ENCODE measurements at places on chromosomes 5 and 9.

DNA sequence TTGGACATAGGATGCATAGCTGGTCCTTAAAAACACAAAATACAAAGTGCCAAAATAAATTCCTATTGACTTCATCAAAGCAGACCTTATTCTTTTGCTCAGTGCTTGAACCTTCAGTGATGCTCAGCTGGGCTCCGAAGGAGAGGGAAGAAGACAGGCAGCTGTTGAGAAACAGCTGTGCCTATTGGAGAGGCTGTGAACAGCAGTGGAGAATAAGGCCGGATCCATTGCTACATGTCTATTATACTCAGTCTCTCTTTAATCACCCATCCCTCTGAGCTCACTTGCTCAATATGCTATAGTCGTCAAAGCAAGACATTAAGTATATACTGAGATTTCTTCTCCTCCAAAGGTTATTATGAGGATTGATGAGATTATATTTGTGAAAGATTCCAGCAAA, 174.4 kb downstream of the CHSY3 start:
- no peak for DNase-seq

- no peak for DNase-seq
Observed at GRCh38 chr9:87342743-87343142, 154.9 kb upstream of the DAPK1 start.

DNA sequence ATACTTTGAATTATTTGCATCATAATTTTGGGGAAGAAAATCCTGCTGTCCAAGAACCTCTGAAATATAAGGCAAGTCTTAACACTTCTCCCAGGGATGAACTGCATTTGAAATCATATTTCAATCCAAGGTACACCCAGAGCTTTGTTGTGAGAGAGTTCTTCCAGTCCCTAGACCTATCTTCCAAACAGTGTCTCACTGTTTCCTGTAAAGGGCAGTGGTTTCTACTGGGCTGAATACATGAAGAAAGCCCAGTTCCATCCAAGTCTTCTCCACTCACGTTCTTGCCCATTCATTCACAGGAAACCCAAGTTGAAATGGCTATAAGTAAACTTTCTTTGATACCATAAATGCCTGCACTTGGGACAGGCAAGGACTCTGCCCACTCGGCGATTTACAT, 108.3 kb upstream of the LHFPL2 start:
- DNase-seq: no peak

DNA sequence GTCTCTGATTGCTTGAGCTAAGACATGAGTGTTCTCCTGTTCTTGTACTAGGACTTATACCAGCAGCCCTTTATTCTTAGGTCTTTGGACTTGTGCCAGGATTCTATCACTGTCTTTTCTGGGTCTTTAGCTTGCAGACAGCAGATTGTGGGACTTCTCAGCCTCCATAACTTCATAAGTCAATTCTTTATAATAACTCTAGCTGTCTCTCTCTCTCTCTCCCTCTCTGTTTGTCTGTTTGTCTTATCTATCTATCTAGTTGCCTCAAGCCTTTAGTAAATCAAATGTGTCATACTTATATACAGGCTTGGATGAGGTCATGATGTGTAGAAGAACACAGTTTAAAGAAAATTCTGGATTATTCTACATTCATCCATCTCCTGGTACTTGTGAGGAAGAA, 11.5 kb upstream of the ANKRD55 start:
- no peak for DNase-seq

DNA sequence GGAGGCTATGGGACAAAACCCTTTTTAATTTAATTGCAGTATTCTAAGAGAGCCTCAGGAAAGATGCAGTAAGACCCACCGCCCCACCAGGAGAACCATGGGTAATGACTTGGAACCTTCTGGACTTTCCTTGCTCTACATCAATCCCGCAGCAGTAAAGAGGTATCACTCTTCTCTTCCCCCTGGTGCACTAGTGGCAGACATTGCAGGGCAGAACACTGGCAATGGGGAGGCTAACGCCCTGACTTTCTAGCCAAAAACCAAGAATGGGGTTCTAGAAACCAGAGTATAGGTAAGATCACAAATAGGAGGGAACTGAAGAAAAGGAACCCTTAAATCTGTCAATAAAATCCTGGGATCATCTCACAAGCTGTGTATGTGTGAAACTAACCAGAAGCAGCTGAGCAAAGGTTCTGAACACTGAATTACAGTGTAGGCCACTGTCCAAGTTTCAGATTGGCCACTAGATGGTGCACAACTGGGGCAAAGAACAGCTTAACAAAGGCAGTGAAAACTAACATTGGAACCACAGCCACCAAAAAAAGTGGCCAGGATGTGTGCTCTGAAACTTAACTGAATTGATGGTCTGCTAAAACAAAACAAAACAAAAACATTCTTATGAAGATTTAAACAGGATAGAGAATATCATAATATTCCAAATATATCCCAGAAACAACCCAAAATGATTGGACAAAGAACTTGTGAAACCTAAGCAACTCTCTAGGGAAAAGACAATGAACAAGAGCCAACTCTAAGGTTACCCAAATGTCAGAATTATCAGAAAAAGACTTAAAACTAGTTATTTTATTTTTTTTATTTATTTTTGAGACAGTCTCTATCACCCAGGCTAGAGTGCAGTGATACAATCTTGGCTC, 6.6 kb upstream of the FAM151B start:
- DNase-seq: peak; percentile 62

DNA sequence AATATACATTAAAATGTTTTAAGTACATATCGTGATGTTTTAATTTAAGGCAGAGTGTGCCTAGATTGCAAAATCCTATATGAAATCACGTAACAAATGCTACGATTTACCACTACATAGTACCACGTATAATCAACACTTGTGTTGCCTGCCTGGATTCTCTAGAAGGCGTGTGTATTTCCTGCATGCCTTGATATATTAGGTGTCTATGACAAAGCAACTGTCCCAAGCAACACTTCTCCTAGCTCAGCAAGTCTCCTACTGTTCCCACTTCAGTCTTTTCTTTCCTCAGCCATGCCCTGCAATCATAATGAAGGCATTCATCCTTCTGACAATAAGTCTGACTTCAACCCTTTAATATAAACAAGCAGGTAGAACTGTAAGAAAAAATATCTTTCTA, 89.6 kb downstream of the PTPRD start:
- DNase-seq: no peak

- peak; percentile 79 for DNase-seq
Observed at GRCh38 chr9:128456613-128457061, 831 bp downstream of the ODF2 start.

GRCh38 chr5:67193439-67193807, 3.2 kb downstream of the CD180 start:
- no peak for DNase-seq

Measured in activated CD4-positive, alpha-beta T cell treated with anti-CD3 and anti-CD28 coated beads, Interleukin-2, Interleukin-4, amounts not matched to agents 100 ng/mL and 50 ng/mL, durations not matched to agents 16 hours and 8 hours (primary cell).